Sigmoid colon (tissue), 7 donors: ENCODE measurements at places on chromosomes 11 and 22. TPM values are rescaled to one million over a fixed set of nuclear protein-coding genes. Genes with fewer than 3 reads are reported as not detected.

DNA sequence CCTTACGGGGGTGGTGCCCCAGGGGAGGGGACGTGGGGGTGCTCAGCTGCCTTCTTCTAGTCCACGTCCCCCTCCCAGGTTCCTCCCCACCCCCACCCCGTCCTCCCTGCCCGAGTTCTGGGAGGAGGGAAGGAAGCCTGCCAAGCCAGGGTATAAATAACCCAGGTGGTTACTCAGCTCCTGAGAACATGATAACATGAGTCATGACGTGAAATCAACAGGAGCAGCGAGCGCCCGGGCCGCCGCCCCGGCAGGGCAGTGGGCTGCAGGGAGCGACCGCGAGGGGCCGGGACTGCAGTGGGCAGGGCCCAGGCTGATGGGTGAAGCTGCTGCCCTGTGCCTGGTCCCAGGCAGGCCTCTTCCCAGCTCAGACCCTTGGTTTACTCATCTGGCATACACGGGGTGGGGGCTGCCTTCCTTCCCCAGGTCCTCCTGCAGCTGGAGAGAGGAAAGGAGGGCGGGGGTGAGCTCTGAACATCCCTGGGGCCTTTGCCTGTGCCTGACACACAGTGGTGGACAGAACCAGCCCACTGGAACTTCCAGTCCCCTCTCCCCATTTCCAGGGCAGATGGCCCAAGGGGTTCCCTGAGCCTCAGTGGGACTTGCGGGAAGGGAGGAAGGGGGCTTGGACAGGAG is 8.8 kb upstream of the PDGFB start:
- DNase-seq = no peak

DNA sequence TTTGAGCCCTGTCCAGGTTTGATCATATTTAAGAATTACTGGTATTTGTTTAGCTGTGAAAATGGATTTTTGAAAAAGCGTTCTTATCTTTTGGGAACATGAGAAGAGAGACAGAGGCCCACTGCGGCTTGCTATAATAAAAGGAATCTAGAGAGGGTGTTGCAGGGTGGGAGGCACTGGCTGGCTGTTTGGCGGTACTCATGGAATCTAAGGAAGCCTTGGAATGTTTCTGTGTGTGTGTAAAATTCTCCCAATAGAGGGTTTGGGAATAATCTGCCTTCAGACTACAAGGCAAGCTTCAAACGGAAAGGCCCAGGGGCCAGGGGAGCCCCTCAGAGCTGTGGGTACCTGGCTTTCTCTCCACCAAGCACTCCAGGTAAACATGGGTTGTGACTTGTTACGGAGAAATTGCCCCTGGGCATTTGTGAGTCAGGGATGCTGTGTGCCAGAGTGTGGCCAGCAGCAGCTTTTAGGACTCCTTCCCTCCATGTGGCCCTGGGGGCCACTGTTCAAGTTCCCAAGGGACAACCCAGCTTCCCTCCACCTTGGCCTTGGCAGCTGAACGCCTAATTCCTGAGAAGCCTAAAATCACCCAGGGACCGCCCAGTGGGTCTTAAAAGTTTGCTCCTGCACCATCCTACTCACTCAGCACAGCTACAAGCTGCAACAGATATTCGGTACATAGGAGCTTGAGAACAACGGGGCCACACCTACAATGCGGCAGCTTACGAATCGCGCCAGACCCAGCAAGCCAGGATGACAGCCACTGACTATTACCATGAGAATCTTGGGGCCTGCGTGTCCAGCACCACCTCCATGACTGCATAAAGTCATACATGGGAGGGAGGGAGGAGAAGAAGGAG is 14.1 kb upstream of the SYT8 start:
- DNase-seq = no peak

DNA sequence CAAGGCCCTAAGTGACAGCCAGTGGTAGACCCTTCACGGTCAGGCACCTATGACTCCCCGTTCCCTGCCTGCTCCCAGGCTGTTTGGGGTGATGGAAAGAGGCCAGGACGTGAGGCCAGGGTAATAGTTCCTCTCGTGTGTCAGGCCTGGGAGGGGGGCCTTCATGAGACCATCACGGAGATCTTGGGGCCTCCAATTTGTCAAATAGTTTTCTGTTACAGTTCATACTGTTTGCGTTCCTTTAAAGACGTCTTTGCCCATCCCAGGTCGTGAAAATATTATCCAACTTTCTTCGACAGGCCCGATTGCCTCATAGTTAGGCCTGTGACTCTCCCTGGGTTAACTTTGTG is 62.2 kb upstream of the KCNQ1OT1 start:
- peak; percentile 41 for DNase-seq

DNA sequence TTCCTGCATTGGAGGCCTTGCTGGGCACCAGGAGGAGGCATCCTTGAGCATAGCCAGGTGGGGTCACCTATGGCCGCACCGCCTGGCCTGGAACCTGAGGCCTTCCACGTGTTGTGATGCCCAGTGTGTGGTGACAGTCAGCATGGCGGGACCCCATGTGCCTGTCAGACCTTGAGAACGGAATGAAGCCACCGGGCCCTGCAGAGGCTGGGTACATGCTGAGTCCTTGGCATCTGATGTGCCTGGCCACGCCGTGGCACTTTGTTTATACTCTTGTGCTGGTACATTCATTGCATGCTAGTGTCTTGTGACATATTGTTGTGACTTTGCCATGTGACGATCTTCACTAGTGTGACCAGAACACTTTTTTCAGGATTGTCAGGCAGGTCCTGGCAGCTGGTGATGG is 8.5 kb upstream of the MYO7A start:
- no peak for DNase-seq

DNA sequence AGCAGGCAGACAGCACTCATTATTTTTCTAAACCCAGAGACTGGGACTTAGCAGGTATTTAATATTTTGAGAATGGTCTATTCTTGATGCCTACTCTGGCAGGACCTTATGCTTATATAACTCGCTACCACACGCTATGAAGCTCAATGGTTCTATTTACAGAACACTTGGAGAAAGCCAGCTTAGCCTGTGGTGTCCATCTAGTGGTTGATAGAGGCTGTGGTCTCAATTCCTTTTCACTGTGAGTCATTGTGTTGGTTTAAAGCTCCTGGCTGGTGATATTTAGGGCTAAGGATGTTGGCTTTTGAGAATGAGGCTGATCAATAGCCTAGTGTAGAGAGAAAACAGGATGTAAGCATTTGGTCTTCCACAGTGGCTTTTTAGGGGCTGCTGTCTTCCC is 206.4 kb downstream of the DBX1 start:
- no peak for DNase-seq

- DNase-seq = no peak
Observed at GRCh38 chr22:23762842-23763578, at the start of gene C22orf15. C22orf15 (plus strand) TSS chr22:23762990; CDS start chr22:23763307, 317 bp downstream.

DNA sequence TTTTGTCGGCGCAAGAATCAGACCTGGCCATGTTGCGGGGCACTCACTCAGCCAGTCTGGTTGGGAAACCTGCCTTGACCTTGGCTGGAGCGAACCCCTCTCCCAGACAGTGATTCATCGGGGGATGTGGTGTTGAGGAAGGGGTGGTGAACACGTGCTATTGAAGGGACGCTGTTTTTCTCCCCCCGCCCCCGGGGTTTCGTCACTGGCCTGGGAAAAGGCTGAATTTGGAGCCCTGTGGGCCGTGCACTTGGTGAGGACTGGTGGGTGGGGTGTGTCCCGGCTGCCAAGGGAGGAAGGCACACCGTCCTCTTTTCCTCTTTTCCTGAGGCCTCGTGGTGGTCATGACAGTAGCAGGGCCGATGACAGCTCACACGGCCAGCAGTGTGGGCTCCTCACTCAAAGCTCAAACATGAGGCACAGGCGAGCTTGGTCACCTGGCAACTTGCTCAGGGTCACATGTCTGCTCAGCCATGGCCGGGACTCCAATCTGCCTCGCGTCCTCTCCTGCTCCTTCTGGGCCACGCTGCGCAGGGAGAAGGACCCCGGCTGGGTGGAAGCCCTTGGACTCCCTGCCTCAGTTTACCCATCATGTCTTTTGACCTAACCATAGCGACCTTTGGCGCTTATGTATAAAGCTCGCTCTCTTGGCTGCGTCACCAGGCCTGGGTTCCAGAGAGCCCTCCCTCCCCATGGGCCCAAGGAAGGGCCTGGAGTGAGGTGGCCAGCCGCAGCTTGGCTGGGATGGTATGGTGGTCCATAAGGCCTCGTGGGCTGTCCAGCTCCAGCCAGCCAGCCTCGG is 49.4 kb downstream of the SMIM38 start:
- DNase-seq = no peak

- DNase-seq = no peak
Observed at GRCh38 chr11:95330302-95330701, 99.3 kb upstream of the SESN3 start.

DNA sequence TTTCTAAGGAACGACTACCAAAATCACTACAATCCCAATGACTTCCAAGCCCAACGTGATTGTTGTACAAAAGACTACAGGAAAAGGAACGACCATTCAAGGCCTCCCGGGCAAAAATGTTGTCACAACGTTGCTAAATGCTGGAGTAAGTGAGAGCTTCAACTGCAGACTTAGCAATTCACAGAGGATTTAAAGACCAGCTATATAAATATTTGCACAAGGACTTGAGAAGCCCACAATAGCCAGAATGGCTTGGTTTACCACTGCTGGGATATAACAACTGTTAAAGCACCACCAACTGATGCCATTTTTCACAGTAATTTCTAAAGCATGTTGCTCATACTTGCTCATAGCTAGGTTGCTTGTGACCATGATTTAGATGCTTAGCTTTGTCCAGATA is 78.3 kb downstream of the EMSY start:
- DNase-seq = no peak

GRCh38 chr11:132244846-132245245 is 874.4 kb downstream of the NTM start:
- no peak for DNase-seq

DNA sequence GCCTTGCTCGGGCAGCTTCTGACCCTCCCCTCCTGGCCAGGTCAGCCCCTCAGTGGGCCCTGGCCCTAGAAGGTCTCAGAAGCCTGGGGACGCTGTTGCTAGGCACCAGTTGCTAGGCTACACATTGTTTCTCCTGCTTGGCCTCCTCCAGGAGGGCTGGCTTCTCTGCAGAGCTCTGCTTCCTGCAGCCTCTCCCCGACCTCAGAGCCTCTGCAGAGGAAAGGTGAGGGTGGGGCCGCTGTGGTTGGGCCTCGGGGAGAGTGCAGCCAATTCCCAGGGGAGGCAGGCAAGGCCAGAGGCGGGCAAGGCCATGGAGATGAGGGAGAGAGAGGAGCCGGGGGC is 27.6 kb upstream of the LRRC10B start:
- DNase-seq = no peak

DNA sequence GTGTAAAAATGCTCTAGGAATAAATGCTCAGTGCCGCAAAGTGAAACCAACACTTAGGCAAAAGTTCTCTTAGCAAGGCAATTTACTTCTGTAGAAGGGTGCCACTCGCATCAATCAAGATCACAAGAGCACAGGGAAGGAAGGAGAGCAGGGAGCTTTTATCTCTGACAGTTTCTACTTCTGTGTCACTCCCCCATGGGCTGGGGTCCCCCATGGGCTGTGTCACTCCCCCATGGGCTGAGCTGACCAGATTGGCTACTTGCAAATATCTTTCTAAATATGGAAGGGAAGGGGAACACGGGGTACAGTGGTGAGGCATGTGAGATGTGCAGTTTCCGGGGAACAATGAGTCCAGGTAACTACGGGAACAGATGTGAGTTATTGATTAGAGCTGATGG is 397 bp downstream of the OR52N2 start:
- no peak for DNase-seq

DNA sequence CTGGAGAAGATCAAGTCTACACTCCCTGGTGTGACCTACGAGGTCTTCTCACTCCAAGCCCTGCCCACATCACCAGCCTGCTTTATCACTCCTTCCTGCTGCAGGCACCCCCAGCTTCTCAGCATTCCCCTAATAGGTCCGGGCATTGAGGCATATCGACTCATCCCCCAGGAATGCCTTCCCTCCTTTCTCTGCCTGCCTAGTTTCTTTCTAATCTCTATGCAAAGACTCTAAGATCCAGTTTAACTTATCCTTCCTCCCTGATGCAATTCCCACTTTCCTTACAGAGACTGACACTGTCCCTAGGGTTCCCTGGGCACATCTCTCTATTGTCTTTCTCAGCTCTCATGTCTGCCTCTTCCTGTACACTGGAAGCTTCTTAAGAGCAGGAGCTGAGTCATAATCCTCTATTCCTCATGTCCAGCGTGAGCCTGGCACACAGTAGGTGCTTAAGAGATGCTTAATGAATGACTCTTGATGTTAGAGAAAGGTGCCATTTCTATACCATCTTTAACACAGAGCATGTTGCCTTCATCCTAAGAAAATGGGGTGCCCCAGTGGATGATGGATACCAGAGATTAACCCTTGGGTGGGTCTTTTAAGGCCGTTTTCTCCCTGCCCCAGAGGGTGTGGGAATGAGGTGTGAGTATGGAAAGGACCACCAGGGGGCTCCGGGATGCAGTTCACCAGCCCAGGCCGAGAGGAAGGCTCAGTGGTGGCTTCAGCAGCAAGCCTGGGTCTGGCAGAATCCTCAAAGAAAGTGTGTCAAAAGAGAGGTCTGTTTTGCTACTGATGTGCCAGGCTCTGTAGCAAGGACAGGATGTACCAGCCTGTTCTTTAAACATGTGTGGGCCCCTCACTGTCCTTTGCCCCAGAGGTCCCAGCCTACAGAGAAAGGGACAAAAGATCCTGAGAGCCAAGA is 34.7 kb downstream of the PARVA start:
- DNase-seq = peak; percentile 95

DNA sequence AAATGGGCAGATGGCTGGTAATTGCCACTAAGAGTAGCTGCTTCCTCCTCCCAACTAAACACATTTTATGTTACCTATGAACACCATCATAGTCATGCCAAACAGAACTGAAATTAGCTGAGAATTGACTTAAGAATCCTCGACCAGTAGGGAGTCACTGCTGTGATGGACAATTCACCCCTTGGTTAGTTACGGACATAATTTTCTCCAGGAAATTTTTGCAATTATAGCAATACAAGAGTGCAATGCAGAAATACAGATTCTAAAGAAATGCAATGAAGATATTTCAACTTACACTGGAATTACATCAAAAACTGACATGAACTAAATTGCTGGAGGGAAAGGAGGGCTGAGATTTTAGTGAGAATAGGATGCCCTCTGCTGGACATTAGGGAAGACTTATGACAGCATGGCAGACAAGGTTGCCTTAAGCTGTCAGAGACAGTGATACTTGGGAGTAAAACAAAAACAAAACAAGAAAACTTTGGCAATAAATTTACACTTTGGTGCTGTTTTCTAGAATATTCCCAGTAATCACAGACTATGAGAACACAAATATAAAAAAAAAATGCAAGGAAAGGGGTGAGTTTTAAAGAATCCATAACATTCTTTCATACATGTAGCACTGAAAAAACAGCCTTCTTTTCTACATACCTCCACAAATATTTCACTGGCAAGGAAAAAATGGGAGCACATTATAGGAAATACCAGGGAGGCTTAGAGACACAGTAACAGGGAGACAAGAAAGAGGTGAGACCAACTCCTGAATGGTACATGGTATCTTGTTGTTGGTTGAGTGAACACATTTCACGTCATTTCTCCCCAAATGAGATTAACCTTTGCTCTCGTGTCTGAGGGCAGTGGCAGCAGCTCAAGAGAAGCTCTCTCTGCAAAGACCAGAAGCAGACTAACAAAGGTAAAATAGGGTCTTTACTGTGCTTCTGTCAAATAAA is 11.2 kb upstream of the PPP2R1B start:
- DNase-seq = no peak

The XKR3 gene
- polyA plus RNA-seq = not detected

The TIMM8B gene
- 152 TPM for polyA plus RNA-seq

The CREB3L1 gene
- polyA plus RNA-seq = 43.2 TPM

The LRRC51 gene
- polyA plus RNA-seq = 4.6 TPM

The MMP8 gene
- 0.23 TPM for polyA plus RNA-seq

The TST gene
- polyA plus RNA-seq = 390 TPM

The BCO2 gene
- polyA plus RNA-seq = not detected

The VPREB3 gene
- 65.9 TPM for polyA plus RNA-seq

The UBE2L6 gene
- 62.9 TPM for polyA plus RNA-seq
